Left ventricle myocardium inferior (tissue), 1 donor: ENCODE measurements at places on chromosomes 2 and 18. TPM values are rescaled to one million over a fixed set of nuclear protein-coding genes. Genes with fewer than 3 reads are reported as not detected.

- DNase-seq, result peak; percentile 7
These were observed 130.3 kb upstream of the GLI2 start for GRCh38 chr2:120605231-120605935.

- DNase-seq, result no peak
These were observed 265.7 kb upstream of the HS6ST1 start for GRCh38 chr2:128584296-128584890.

TGFA gene
- total RNA-seq, result 1.1 TPM

DNA sequence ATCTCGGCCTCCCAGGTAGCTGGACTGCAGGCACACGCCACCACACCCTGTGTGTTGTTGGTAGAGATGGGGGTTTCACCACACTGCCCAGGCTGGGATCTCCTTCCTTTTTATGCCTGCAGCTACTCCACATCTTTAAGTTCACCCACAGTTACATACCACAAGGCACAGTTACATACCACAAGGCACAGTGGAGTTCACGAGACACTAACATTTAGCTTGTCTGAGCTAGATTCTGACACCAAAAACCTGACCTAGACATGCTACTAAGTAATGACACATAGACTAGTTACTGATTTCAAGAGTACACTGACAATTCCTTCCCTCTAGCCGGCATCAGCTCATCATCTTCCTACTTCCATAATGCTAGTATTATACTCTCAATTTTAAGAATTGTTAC lies 4.3 kb downstream of the POLR2D start:
- no peak for DNase-seq

HOXD13 gene
- not detected for total RNA-seq

POTEC gene
- total RNA-seq, result not detected

DNA sequence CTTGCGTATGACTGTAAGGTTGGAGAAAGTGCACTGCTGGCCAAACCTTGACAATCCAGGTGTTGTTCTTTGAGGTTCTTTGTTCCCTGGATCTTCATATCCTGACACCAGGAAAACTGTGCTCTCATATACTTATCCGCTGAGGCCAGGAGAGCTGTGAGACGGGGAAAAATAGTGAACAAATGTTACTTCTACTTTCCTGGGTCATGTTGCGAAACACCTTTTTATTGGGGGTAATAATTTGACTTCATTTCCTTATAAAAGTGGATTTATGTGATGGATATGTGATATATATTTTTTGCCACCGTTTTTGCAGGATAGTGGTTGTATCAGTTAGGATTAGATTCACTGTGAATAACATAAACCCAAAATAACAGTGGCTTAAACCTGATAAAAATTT lies 336.1 kb downstream of the OSR1 start:
- DNase-seq, result no peak

DNA sequence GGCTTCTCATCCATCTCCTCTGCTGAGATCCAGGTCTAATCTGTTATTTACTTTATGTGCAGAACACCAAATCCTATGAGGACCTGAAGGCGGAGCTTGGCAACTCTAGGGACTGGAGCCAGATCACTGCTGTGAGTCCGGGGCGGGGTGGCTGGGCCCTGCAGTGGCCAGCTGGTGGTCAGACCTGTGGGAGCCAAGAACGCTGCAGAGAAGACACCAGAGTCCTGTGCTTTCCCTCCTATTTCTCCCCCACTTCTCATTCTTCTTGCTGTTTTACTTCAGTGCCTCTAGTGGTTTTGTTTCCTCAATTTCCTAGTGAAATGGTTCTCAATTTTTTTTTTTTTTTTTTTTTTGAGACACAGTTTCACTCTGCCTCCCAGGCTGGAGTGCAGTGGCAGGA lies 19.7 kb downstream of the VIL1 start:
- peak; percentile 36 for DNase-seq

DNA sequence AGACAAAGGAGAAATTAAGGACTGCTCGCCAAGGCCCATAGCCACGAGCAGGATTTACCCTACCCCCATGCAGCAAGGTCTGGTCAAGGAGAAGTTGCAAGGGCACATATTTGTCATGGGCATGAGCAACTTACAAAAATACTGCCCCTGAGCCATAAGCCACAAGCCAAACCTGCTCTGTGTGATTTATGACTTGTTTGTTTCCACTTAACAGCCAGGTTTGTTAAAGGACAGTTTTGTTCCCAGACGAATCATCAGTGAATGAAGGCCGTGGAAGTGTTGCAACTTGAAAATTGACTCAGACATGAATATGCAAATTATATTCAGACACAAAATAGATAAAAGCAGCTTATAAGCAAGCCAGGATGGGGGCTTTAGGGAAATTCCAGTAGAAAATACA lies 31.3 kb upstream of the EVA1A start:
- no peak for DNase-seq

DNA sequence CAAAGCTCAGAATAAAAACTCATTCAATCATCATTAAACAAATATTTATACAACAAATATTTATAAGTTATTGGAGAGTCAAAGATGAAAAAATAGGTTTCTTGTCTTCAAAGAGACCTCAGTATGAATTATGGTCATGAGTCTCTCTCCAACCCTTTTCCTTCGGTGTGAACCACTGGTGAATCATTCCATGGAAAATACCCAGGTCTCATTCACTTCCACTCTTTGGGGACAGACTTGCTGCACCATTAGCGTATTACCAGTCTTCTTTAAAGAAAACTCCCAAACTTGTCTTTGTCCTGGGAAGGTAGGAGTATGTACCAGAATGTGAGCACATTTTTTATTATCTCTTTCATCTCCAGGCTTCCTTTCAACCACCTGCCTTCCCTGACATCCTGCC lies 257.4 kb upstream of the RBMS1 start:
- no peak for DNase-seq

DCDC2C gene
- total RNA-seq, result not detected

DNA sequence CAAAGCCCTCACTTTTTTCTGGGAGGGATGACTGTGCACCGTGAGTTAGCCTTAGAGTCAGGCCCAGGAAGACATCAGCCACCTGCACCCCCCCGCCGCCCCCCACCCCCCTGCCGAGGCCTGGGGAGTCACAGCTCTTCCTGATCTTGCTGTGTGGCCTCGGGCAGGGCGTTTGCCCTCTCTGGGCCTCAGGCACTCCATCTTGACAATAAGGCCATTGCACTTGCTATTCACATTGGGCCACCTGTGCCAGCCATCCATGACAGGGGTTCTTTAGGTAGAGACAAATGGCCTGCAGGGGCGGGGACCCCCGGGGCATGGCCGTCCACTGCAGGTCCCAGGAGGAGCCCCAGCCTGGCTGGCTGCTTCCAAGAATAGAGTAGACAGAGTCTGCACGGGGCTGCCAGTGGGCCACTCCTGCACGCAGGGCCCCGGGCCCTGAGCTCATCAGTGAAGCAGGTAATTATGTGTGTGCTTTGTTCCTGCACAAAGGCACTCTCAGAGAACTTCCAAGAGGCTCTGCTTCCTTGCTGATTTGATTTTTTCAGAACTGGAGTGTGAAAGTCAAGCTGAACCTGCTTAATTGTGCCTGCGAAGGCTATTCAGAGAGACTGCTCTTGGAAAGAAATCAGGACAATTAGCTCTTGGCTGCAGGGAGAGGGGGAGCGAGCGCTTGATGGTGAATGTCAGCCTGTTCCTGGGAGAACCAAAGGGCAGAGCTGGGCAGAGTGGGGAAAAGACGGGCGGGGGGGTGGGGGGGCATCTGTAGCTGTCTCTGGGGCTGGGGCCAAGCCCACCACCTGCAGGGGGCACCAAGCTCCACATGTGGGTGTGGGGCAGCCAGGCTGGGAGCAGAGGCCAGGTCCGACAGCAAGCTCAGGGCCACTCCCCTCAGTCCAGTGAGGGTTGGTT lies 40.3 kb downstream of the RRM2 start:
- no peak for DNase-seq

DNA sequence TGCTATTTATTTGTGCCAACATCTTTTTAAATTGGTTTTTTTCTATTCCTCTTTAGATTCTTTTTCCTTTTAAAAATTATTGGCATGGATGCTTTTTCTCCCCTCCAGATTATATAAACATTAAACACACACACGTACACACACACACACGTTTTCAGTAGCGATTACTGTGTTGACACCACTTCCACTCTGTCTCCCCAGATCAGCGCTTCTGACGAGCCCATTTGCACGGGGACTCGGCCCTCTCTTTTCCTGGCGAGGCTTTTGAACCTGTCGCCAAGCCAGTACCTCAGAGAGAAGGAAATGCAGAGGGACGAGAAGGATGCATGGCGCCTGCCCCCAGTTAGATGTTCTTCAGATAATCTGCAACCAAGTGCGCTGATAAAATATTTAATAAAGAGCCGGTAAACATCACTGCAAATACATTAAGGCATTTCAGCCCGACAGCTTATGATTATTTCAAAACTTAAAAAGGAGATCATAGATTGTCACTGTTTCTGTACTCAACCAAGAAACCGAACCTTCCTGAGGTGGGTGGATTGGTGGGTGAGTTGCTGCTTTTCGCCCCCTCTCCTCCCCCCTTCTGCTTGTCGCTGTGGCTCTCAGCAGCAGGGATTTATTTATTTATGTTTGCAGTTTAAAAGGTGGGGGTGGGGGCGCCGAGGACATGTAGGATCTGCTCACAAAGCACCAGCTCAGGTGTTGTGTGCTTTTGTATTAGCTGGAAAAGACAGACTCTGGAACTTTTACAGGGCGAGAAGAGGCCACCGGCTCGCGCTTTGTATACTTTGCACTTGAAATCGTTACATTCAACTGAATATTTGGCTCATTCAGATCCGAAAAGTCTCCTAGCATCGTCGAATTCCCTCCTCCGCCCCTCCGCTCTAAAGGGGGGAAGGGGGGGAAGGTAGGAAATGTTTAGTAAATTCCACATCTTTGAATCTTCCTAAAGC lies 787 bp upstream of the TBR1 start:
- no peak for DNase-seq

SERPINB5 gene
- not detected for total RNA-seq

- DNase-seq, result no peak
These were observed 6.4 kb downstream of the MARS2 start for GRCh38 chr2:197711578-197711977.

- DNase-seq, result no peak
These were observed 942 bp upstream of the ZNF236 start for GRCh38 chr18:76821356-76821874.

GRCh38 chr18:75472906-75473305 lies 45.4 kb upstream of the SMIM21 start:
- DNase-seq, result no peak

GRCh38 chr2:25951071-25951547 lies 31.2 kb downstream of the KIF3C start:
- DNase-seq, result peak; percentile 71

- DNase-seq, result no peak
These were observed 128.5 kb upstream of the SH3BP4 start for GRCh38 chr2:234823196-234823876.
